ENCODE measurements at places on chromosomes 5 and 9. TPM values are rescaled to one million over a fixed set of nuclear protein-coding genes. Genes with fewer than 3 reads are reported as not detected.

FAM120A gene
- 96.2 TPM for total RNA-seq

DNA sequence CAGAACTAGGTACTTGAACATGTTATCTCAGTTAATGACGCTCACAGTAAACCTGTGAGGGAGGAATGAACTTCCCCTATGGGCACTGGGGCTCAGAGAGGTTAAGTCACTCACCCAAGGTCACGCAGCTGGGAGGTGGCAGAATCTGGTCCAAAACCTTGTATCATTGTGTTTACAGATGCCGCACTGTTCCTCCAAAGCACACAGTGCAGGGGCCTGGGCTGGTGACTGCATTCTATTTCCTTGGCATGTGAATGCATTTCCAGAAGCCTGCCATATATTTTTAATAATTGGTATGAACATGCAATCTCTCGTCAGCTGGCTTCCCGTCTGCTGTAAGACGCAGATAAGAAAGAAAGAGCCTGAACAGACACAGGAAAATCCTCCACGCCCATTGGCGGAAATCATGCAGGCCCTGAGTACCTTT, 77.0 kb upstream of the TBC1D2 start:
- no peak overlapping the region for H3K27ac ChIP-seq
- no peak for DNase-seq
- no peak overlapping the region for H3K4me3 ChIP-seq
- no peaks in the 10 kb centered on the region for H3K4me1 ChIP-seq

DNA sequence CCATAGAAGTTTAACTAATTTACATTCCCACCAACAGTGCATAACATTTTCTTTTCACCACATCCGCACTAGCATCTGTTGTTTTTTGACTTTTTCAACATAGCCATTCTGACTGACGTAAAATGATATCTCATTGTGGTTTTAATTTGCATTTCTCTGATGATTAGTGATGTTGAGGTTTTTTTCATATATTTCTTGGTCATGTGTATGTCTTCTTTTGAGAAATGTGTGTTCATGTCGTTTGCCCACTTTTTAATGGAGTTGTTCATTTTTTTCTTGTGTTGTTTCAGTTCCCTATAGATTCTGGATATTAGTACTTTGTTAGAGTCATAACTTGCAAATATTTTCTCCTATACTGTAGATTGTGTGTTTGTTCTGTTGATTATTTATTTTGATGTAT, 163.4 kb downstream of the FER start:
- DNase-seq: no peak
- no peaks in the 10 kb centered on the region for H3K4me1 ChIP-seq
- H3K27ac ChIP-seq: no peak overlapping the region
- no peaks in the 10 kb centered on the region for H3K36me3 ChIP-seq
- no peak overlapping the region for H3K4me3 ChIP-seq
- H3K27me3 ChIP-seq: no peaks in the 10 kb centered on the region

DNA sequence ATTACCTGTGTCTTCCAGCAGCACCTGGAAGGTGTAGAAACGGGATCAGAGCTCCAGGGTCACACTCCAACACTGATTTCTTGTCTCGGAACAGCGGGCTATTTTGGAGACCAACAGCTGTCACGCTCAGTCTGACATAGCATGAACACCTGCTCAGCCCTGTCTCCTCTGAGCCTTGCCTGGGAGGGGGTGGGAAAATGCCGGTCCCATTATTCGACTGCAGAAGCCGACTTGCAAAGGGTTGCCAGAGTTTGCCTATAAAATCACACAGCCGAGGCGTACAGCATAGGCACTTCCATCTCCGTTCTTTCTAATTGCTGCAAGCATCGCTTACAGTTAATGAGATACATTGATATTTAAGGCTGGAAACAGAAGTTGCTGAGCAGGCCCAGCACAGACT, 300.8 kb upstream of the MSX2 start:
- no peak overlapping the region for H3K27ac ChIP-seq
- H3K4me1 ChIP-seq: peaks cover 7% of the 10 kb centered on the region
- DNase-seq: no peak
- peaks cover 12% of the 10 kb centered on the region for H3K27me3 ChIP-seq
- H3K4me3 ChIP-seq: no peak overlapping the region

SMIM32 gene
- not detected for total RNA-seq

DNA sequence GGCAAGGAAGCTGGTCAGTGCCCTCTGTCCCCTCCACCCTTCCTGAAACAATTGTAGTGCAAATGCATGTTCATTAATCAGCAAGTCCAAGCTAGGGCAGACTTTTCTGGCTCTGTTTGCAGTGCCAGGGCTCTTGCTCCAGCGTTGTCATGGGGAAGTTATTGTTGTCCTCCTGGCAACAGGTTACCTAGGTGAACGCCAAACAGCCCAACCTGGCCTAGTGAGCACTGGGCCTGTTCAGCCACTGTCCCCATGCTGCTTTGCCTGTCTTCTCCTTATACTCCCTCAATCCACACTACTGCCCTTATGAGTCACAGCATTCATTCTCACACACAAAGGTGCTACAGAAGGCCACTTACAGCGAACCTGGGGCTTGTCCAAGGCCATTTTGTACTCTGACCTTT, 34.5 kb upstream of the GLIS3 start:
- peak; percentile 57 for DNase-seq
- H3K27ac ChIP-seq: peak overlapping the region; percentile 20
- no peak overlapping the region for H3K4me3 ChIP-seq
- no peaks in the 10 kb centered on the region for H3K27me3 ChIP-seq
- no peaks in the 10 kb centered on the region for H3K36me3 ChIP-seq
- H3K4me1 ChIP-seq: peaks cover 4% of the 10 kb centered on the region
